ENCODE measurements at places on chromosomes 12 and 14.

- H3K4me3 ChIP-seq = no peak overlapping the region
- no peak overlapping the region for H3K27ac ChIP-seq
- no peaks in the 10 kb centered on the region for H3K36me3 ChIP-seq
- DNase-seq = no peak
- no peaks in the 10 kb centered on the region for H3K27me3 ChIP-seq
These were observed 150.4 kb upstream of the MAX start for GRCh38 chr14:65252482-65253255.

DNA sequence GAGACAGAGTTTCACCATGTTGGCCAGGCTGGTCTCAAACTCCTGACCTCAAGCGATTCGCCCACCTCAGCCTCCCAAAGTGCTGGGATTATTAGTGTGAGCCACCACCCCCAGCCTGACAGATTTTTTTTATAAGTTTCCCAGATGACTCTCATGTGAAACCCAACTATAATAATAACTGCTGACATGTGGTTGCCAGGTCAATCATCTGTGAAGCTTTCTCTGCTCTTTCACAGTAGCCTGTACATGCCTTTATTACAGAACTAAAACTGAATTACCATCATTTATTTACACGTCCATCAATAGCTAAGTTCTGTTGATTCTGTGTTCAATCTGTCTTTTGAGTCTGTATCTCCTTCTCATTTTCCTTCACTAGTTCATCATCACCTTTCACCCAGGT lies 218.5 kb downstream of the RPS29 start:
- no peaks in the 10 kb centered on the region for H3K36me3 ChIP-seq
- no peaks in the 10 kb centered on the region for H3K4me1 ChIP-seq
- no peak for DNase-seq
- no peak overlapping the region for H3K4me3 ChIP-seq
- H3K27me3 ChIP-seq = no peaks in the 10 kb centered on the region

DNA sequence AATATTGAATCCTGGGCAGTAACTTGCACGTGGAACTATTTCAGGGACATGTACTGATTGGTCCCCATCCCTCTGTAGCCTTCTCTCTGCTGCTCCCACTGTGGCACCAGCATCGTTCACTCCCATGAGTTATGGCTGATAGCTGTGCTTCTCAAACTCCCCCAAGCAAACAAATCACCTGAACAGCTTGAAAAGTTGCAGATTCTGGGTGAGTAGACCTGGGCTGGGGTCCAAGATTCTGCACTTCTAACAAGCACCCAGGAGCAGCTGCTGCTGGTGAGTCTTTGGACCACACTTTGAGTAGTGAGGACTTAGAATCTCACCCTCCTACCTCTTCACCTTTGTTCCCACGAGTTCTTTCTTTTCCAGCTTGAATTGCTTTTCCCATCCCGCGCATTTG lies 49.4 kb upstream of the ZFP36L1 start:
- H3K27ac ChIP-seq = no peak overlapping the region
- no peak overlapping the region for H3K4me3 ChIP-seq
- H3K27me3 ChIP-seq = no peaks in the 10 kb centered on the region
- H3K4me1 ChIP-seq = peaks cover 12% of the 10 kb centered on the region
- DNase-seq = no peak

- H3K27ac ChIP-seq = no peak overlapping the region
- H3K4me1 ChIP-seq = peaks cover 65% of the 10 kb centered on the region
- H3K4me3 ChIP-seq = peak overlapping the region; percentile 30
- H3K36me3 ChIP-seq = no peaks in the 10 kb centered on the region
These were observed 2.9 kb downstream of the RFX4 start for GRCh38 chr12:106585521-106586277.

- H3K4me3 ChIP-seq = no peak overlapping the region
- H3K36me3 ChIP-seq = no peaks in the 10 kb centered on the region
- H3K27me3 ChIP-seq = no peaks in the 10 kb centered on the region
- no peak for DNase-seq
- H3K4me1 ChIP-seq = peaks cover 5% of the 10 kb centered on the region
- H3K27ac ChIP-seq = no peak overlapping the region
These were observed 61.4 kb upstream of the IFNG-AS1 start for GRCh38 chr12:67927815-67928214.

GRCh38 chr12:99330216-99330615 lies 317.3 kb upstream of the GARIN6 start:
- H3K36me3 ChIP-seq = no peaks in the 10 kb centered on the region
- H3K27me3 ChIP-seq = no peaks in the 10 kb centered on the region
- H3K27ac ChIP-seq = no peak overlapping the region
- no peaks in the 10 kb centered on the region for H3K4me1 ChIP-seq
- H3K4me3 ChIP-seq = no peak overlapping the region
- DNase-seq = no peak

GRCh38 chr12:123254853-123255446 lies 16.7 kb downstream of the CDK2AP1 start:
- no peak overlapping the region for H3K4me3 ChIP-seq
- peaks cover 52% of the 10 kb centered on the region for H3K36me3 ChIP-seq
- H3K27ac ChIP-seq = no peak overlapping the region
- DNase-seq = no peak

DNA sequence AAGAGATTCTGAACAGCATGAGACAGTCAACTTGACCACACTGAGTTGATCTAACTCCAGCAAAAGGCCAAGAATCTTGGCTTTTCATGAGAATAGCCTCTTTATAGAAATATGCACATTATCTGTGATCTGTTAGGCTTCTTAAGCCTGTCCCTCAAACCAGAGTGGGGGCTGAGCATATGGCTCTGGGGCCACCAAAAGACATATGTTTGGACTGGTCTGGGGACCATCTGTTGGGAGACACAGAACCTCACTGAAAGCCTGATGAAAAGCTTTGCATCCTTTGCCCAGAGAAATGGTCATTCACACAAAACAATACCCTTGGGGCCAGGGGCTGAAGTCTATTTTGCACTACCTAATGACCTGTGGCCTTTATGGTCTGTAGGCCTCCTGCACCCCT lies 165.3 kb upstream of the PRMT8 start:
- H3K27me3 ChIP-seq = peaks cover 6% of the 10 kb centered on the region
- no peaks in the 10 kb centered on the region for H3K4me1 ChIP-seq
- no peak overlapping the region for H3K4me3 ChIP-seq
- no peak for DNase-seq
- no peak overlapping the region for H3K27ac ChIP-seq

- no peaks in the 10 kb centered on the region for H3K36me3 ChIP-seq
- no peak for DNase-seq
- no peaks in the 10 kb centered on the region for H3K4me1 ChIP-seq
- H3K27ac ChIP-seq = no peak overlapping the region
- no peak overlapping the region for H3K4me3 ChIP-seq
These were observed 225.6 kb downstream of the VRK1 start for GRCh38 chr14:97022741-97023140.

GRCh38 chr12:1470051-1470450 lies 124.3 kb downstream of the FBXL14 start:
- no peaks in the 10 kb centered on the region for H3K27me3 ChIP-seq
- no peak overlapping the region for H3K4me3 ChIP-seq
- DNase-seq = no peak
- H3K27ac ChIP-seq = no peak overlapping the region
- H3K4me1 ChIP-seq = peaks cover 4% of the 10 kb centered on the region
- H3K36me3 ChIP-seq = peaks cover 1% of the 10 kb centered on the region

DNA sequence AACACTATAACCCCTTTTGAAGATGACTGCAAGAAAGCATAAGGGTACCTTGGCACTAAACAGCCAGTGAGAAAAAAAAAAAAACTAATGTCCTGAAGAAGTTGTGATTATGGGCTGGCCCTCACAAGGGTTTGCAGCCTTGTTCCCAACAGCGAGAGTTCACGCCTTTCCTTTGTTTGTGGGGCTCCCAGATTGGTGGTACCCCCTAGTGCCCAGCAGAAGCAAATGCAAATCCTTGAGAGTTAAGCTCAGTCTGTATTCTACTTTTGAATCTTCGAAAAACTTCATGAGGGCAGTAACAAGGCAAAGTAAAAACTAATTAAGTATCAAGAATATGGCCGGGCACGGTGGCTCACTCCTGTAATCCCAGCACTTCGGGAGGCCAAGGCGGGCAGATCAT lies 238.9 kb upstream of the LMO3 start:
- no peaks in the 10 kb centered on the region for H3K36me3 ChIP-seq
- H3K27ac ChIP-seq = no peak overlapping the region
- no peaks in the 10 kb centered on the region for H3K27me3 ChIP-seq
- no peaks in the 10 kb centered on the region for H3K4me1 ChIP-seq
- no peak overlapping the region for H3K4me3 ChIP-seq
- DNase-seq = no peak

DNA sequence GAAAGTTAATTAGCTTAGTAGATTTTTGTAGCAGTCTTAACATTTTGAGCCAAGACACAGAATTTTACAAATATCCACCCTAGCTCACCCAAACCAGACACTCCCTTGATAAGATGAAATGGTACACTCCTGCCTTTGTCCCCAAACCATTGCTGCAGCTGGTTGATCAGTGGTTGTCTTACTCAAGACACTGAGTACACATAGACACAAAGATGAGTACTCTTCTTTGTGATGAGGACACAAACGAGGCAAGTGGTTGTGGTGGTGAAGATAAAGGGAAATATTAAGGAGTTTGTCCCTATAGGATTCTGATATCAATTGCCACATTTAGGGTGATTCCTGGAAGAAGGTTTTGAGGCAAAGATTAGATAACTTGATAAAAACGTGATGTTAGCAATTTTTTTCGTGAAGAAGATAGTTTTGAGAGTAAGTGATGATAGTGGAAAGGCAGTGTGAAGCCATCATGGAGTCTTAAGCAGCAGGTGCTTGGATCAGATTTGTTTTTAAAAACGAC lies 21.4 kb upstream of the ATP2B1 start:
- H3K27ac ChIP-seq = no peak overlapping the region
- H3K36me3 ChIP-seq = no peaks in the 10 kb centered on the region
- DNase-seq = no peak

DNA sequence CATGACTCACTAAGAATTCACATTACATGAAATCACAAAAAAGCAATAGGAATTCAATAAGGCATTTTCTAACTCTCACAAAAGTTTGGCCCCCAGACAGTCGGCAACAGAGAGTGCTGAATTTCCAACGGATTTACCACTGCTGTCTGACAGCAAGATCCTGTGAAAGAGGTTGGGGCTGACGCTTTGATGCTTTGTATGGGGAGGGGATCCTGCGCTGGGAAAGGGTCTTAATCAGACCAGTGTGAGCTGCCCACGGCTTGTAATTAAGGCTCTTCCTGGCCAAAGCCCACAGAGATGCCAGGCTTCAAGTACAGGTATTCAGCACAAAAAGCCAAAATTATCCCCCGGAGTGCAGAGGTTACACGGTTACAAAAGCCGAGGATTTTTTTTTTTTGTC lies 66.8 kb upstream of the TMCC3 start:
- H3K36me3 ChIP-seq = no peaks in the 10 kb centered on the region
- no peaks in the 10 kb centered on the region for H3K4me1 ChIP-seq
- DNase-seq = no peak
- H3K4me3 ChIP-seq = no peak overlapping the region
- no peaks in the 10 kb centered on the region for H3K27me3 ChIP-seq

DNA sequence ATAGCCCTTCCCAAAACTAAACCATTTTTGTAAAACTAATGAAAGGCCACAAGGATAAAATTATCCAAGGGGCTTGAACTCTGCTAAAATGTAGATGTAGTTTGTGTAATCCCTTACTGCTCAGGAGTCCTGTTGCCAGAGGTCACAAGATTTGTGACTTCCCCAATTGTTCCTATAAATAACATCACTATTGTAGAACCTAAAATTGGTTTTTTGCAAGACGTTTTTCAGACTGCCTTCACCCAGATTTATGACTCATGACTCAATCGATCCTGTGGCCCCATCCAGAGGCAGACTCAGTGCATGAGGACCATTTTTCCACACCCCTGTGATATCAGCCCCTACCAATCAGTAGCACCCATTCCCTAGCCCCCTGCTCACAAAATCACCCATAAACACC lies 61.5 kb upstream of the RASSF8 start:
- no peak overlapping the region for H3K4me3 ChIP-seq
- DNase-seq = no peak
- no peaks in the 10 kb centered on the region for H3K4me1 ChIP-seq

DNA sequence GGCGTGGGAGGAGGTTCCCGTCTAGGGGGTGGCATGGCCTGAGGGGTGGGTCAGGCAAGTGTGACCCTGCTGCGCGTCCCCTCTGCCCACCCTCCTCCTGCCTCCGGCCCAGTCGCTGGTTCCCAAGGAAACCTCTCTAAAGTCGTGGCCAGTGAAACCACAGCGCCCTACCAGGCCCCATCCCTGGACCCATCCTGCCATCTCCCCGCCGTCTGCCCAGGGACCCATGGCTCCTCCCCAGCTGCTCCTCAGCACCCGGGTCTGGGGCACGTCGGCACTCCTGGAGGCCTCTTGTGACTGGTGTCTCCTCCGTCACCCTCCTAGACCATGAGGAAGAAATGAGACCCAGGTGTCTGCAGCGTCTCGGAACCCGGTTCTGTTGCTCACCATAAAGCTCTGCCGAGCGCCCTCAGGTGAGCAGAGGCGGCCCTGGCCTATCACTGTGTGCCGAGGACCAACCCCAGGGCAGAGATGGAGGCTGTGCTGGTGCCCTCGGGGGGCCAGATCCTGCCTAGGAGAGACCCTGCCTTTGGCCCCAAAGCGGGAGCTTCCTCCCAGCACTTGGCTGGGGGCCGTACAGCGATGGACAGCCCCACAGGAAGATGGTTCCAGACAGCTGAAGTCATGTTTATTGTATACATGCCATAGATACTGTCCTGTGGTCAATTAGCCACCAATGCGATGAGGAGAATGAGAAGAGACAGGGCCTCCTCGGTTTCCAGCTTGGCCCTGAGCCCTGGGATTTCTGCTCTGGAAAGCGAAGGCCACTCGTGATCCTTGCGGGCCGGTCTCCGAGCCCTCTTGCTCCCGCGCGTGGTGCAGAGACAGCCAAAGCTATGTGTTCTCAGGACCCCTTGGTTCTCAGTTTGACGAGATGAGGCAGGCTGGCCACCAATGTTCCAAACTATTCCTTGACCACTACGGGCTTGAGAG lies 222.5 kb upstream of the RTL1 start:
- H3K27ac ChIP-seq = no peak overlapping the region
- H3K4me1 ChIP-seq = no peaks in the 10 kb centered on the region
- peak; percentile 60 for DNase-seq
- no peaks in the 10 kb centered on the region for H3K36me3 ChIP-seq

DNA sequence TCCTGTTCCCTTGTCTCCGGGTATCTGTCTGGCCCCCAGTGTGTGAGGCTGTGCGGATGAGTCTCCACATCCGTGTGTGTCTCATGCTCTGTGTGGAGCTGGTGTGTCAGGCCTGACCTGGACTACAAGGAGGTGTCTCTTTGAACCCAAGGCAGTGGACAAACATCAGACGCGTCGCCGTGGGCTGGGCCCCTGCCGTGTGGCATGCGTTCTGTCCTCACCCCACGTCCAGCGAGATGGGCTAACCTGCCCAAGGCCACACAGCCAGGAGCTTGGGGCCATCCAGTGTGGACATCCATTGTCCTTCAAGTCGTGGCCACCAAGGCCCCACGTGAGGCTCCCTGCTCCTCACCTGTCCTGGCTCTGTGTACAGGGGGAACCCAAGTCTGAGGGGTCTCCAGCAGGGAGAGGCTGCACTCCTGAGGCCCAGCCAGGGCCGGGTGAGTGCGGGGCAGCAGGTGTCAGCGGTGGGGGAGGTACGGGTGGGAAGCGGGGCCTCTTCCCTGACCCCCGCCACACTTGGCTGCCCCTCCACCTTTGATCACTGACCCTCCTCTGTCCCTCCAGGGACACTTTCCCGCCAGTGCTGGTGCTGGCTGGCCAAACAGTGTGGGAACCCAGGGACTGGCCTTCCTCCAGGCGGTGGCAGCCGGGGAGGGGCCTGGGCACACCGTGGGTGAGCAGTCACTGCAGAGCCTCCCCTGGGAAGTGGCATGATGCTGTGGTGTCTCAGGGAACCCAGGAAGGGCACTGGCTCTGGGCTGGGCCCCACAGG lies 48.5 kb downstream of the CYP46A1 start:
- H3K4me3 ChIP-seq = no peak overlapping the region
- H3K27ac ChIP-seq = no peak overlapping the region
- H3K27me3 ChIP-seq = peaks cover 36% of the 10 kb centered on the region
- peak; percentile 77 for DNase-seq
- H3K36me3 ChIP-seq = no peaks in the 10 kb centered on the region
